ENCODE measurements at places on chromosomes 2 and 18.

DNA sequence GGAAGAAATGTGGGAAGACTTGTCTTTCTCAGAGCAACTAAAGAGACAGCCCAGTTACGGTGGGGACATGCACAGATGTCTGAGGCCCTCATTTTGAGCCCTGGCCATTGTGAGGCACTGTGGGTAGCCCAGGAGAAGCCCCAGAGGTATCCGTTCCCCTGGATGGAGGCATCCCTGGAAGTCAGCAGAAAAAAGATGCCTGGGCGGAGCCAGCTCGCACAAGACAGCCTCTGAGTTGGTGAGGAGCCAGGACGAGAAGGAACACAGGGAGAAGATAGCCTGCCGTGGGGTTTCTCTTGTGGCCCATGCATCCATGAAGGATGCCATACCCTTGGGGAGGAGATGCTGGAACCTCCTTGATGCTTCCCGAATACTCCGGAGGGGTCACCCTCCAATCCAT is 56.9 kb upstream of the SEMA4C start:
- DNase-seq: no peak

DNA sequence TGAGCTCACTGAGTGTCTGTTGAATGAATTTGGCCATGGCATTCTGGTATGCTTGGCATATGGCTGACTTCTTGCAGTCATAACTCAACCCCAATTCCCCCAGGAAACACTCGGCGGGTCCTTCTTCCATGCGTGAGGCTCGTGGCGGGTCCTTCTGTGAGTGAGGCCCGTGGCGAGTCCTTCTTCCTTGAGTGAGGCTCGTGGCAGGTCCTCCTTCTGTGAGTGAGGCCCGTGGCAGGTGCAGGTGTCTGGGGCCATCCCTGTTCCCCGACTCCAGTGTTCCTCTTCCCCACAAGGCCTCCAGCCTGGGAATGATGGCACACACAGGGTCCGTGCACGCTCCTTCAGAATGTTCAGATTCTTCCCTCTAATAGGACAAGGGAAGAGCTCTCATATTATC is 169.0 kb downstream of the EIPR1 start:
- no peak for DNase-seq

GRCh38 chr2:109124982-109125592 is 3.9 kb upstream of the SH3RF3 start:
- DNase-seq: no peak

- DNase-seq: no peak
These were observed 48.9 kb downstream of the MEP1B start for GRCh38 chr18:32238635-32239268.

- no peak for DNase-seq
These were observed 220.9 kb upstream of the REV1 start for GRCh38 chr2:99710721-99711120.

DNA sequence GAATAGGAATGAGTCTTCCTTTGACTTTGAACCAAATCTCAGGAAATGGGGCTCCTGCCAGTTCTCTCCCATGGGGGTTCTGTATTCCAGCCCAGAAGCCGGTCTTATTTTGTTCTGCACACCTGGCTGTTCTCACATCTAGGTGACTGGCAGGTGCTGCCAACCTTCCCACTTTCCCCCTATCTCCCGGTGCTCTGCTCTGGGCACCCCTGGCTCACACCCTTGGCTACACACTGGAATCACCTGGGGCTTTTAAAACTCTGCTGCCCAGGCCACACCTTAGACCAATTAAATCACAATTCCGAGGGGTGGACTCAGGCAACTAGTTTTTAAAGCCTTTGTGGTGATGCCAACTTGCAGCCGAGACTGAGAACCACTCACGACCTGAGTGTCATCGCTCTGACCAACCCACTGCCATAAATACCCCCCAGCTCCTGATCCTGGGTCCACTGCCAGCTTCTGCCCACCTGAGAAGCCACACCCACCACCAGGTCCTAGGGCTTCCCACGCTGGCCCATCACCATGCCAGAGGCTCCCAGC is 69.2 kb downstream of the KCNF1 start:
- no peak for DNase-seq

DNA sequence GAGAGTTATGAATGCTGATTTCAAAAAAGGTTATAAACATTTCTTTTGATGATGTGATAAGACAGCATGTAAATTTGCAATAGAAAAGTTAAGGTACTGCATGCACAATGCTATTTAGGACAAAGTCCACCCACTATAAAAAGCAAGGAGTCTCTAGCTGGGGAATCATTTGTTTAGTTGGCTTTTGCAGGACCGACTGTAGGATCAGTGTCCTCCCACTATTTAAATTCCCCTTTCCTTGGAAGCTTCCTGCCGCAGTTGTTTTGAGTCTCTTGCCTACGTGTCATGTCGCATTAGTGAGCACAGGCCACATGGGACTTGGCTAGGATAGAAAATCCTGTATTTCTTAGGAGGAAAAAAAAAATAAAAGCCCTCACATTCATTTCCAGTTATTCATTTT is 13.1 kb downstream of the QPCT start:
- DNase-seq: no peak

DNA sequence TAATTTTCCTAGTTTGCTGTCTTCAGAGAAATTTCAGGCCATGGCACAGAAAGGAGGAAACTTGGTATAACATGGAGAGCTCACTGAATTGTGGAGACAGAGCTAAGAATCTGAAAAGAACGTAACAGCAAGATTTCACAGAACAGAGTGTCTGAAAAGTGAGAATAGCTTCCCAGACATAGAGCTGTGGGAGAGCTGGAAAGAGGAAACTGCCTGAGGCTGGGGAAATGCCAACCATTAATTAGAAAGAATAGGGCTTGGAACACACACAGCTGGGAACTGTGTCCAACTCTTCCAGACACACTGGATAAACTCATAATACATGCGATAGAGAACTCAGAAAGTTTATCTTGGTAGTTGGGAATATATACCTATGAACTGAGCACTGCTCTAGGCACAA is 51.6 kb upstream of the KYNU start:
- no peak for DNase-seq

- no peak for DNase-seq
These were observed 115.8 kb downstream of the SS18 start for GRCh38 chr18:25974630-25975077.

- DNase-seq: no peak
These were observed 226.7 kb downstream of the TTC32 start for GRCh38 chr2:19675003-19675629.

GRCh38 chr18:37467002-37467662 is 98.5 kb downstream of the CELF4 start:
- no peak for DNase-seq

DNA sequence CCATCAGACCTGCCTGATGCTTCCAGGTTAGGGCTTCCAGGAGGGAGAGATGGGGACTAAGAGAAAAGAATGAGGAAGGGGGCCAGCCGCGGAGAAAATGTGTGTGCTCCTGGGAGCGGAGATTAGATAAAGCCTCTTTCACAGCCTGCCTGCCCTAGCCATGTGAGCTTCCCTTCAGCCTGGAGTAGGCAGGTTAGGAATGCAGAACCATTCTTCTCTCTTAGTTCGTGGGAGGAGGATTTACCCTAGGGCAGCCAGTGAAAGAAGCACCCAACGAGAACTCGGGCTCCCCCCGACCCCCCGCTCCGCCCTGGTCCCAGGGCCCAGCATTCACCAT is 36.1 kb downstream of the POMC start:
- DNase-seq: no peak

GRCh38 chr2:65430603-65431420 is 1.6 kb downstream of the SPRED2 start:
- no peak for DNase-seq

- DNase-seq: no peak
These were observed 73.2 kb downstream of the BOLA3 start for GRCh38 chr2:74074487-74074886.

DNA sequence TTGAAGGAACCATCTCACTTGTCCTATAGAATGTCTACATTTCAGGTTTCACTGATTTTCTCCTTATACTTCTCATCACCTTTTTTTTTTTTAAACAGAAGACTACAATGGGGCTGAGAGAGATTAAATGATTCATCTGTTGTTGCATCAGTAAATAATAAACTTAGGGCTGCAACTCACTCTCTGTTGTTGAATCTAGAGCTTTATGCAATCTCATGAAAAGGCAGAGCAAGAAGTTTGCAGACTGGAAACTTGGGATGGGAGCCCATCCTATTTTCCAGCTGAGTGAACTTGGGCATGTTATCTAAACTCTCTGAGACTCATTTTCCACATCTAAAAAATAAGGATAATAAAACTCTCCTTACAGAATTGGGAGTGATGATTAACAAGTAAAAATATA is 58.4 kb downstream of the PDE1A start:
- no peak for DNase-seq

GRCh38 chr18:76528477-76529432 is 33.7 kb upstream of the ZNF516 start:
- no peak for DNase-seq

GRCh38 chr18:65214456-65214855 is 536.4 kb upstream of the CDH7 start:
- no peak for DNase-seq

GRCh38 chr18:38427234-38427633 is 861.6 kb upstream of the CELF4 start:
- no peak for DNase-seq

DNA sequence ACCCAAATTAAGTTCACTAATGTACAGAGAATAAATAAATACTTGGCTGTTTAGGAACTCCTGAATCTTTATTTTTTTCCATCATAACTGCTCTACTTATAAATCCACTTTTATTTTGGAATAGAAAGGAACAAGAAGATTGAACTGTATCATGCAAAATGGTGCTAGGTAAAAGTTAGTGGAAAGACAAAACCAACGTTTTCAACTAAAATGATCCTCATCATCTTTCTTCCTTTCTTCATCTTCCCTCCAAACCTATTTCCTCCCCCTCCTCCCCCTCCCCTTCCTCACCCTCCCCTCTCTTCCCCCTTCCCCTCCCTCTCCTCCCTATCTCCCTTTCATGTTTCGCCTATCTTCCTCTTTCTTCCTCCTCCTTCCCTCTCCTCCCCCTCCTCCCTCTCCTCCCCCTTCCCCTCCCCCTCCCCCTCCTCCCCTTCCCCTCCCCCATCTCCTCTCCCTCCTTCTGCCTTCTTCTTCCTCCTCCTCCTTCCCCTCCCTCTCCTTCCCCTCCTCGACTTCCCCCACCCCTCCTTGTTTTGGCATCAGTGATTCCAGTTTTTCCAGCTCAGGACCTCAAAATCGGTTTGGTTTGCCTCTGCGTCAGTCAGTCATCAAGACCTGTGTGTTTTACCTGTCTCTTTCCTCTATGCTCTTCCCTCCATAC is 5.1 kb downstream of the KLHL23 start:
- no peak for DNase-seq

DNA sequence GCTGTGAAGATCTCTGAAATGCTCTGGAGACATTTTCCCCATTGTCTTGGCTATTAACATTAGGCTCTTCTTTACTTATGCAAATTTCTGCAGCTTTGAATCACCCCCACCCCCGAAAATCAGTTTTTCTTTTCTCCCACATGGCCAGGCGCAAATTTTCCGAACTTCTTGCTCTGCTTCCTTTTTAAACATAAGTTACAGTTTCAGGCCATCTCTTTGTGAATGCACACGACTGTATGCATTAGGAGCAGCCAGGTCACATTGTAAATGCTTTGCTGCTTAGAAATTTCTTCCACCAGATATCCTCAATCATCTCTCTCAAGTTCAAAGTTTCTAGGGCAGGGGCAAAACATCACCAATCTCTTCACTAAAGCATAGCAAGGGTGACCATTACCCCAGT is 106.8 kb downstream of the PARD3B start:
- DNase-seq: no peak

Measured in stimulated activated CD8-positive, alpha-beta memory T cell treated with anti-CD3 and anti-CD28 coated beads, Interleukin-4, amount 100 ng/mL, for 1 hour (primary cell).